Fibroblast of gingiva (primary cell): ENCODE measurements at places on chromosomes 11 and 22.

- no peak for DNase-seq
These were observed 120.9 kb upstream of the B3GAT1 start for GRCh38 chr11:134532921-134533421.

DNA sequence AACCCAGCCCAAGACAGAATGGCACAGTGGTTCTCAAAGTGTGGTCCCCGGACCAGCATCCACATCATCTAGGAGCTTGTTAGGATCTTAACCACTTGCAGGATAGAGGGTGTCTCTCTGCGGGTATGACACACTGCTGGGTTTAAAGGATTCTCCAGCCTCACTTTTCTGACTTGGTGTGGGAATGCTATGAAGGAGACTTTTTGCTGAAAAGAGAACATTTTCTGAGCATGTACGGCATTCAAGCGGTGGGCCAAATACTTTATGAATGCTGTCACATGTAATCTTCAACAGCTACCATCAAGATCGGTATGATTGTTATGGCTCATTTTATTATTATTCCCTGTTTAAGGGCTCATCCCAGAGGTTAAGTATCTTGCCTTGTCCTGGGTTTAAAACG, 1.8 kb upstream of the CD82 start:
- DNase-seq = no peak

GRCh38 chr22:28408709-28409108, 270.9 kb downstream of the TTC28 start:
- DNase-seq = peak; percentile 18

DNA sequence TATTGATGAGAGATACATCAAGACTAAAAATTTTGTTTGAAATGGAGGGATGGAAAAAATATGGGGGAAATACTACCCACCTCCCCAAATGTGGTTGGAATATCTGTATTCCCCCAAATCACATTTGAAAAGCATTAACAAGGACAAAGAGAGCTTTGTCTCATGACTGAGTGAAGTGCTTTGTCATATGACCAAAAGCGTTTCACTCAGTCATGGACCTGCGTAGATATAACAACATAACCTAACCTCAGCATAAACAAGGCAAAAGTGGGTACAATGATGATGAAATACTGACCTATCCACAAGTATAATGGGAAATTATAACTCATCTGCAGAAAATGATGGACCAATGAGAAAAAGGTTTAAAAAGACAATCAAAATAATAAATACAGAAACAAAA, 418.3 kb downstream of the TBC1D22A start:
- no peak for DNase-seq

- peak; percentile 86 for DNase-seq
These were observed 33.8 kb upstream of the FBLN1 start for GRCh38 chr22:45468872-45469271.

- DNase-seq = no peak
These were observed 73.1 kb upstream of the POU2AF2 start for GRCh38 chr11:111172321-111172862.

DNA sequence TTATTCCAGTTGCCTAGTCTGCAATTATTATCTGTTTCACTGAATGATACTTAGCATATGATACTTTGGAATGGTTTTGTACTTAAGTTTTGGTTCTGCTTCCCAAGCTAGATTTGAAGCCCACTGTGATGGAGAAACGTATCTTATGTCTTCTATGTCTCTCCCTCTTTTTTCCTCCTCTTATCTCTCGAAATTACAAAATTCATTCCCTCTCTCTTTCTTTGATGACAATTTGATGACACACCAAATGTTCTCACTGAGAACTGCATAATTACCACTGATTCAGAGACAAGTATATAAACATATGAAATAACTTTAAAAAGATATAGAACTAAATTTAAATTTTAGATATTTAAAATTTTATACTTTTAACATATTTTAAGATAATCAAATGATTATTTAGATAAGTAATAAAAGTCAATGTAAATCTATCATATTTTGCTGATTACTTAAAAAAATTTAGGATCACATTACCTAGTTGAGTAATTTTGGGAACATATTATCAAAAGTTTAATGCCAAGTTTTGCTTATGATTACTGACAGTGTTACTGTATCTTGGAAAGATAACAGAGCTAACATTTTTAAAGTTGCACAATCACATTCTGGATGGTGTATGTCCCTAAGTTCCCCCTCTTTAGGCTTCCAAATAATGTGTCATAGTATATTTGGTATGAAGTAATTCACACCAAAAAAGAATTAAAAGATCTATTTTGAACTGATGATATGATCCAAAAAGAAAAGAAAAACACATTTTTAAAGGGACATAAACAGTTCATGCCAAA, 255.3 kb downstream of the SBF2 start:
- DNase-seq = peak; percentile 40

- DNase-seq = peak; percentile 77
These were observed 37.6 kb downstream of the ATXN10 start for GRCh38 chr22:45709060-45709739.

DNA sequence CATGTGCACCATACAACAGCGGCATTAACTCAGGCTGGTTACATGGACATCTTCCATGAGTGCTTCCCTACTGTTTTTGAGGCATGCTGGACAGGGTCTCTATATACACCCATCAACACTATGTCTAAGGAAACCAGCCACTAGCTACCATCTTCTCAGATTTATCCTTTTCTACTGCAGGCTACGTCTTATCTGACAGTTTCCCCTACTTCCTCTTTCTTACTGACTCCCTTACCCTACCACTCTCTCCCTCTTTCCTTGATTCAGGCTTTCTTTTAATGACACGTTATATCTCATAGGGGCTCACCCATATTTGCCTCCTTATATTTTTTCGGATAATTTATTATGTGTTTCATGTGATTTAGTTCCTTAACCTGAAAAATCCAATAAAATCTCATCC, 41.8 kb downstream of the DDI1 start:
- no peak for DNase-seq

DNA sequence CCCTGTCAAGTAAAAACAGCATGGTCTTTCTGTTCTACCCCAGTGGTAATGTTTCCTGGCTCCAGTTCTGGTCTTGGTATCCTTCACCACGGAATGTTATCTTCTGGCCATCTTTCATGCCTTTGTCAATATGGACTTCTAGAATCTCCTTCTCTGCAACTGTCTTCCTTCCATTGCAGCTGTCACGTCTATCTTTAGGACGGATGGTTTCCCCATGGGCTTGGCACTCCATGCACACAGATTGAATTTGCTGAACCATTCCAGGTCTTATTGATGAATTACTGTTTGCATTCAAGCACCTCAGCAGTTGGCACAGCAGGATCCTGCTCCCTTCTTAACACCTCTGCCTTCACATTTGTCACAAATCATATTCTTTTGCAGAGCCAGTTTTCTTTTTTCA, 44.9 kb upstream of the SLC25A18 start:
- DNase-seq = no peak

- DNase-seq = no peak
These were observed 1086.1 kb downstream of the BRD1 start for GRCh38 chr22:48741540-48741939.
